MG63 (cell line): ENCODE measurements at places on chromosomes 13 and 19. TPM values are rescaled to one million over a fixed set of nuclear protein-coding genes. Genes with fewer than 3 reads are reported as not detected.
A peak's percentile ranks its signal among the peaks of the same experiment; 100 is the strongest.

TBCB gene
- total RNA-seq, result 453 and 520 TPM in 2 replicates

CEACAM18 gene
- not detected in 2 replicates for total RNA-seq

PALM3 gene
- not detected in 2 replicates for total RNA-seq

CCDC124 gene
- total RNA-seq, result 228 and 241 TPM in 2 replicates

RSPH6A gene
- not detected in 2 replicates for total RNA-seq

- DNase-seq, result no peak
These were observed 577.3 kb downstream of the LMO7 start for GRCh38 chr13:76213423-76213904.

GRCh38 chr13:102729560-102730270 is 34.9 kb upstream of the METTL21C start:
- DNase-seq, result no peak

GRCh38 chr13:85833921-85834320 is 34.7 kb upstream of the SLITRK6 start:
- no peak for DNase-seq

DNA sequence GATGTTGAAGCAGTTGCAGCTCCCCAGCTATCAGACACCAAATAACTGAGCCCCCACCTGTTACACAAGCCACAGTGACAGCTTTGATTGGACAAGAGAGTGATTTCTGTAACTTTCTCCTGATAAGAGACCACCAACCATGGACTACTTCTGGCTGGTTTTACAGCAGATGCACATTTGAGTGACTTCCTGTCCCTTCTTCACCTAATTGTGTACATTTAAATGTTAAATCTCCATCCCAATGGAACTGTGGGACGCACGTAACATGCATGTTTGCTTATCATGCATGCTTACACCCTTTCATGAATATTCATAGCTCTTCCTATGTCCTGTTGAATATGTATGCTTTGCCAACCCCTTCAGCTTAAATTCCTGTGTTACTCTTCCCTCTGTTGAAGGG is 6.0 kb upstream of the TNFSF11 start:
- DNase-seq, result no peak

- DNase-seq, result no peak
These were observed 14.0 kb downstream of the CEACAM16 start for GRCh38 chr19:44712864-44713515.

GRCh38 chr13:97140611-97141010 is 81.5 kb upstream of the MBNL2 start:
- no peak for DNase-seq

DNA sequence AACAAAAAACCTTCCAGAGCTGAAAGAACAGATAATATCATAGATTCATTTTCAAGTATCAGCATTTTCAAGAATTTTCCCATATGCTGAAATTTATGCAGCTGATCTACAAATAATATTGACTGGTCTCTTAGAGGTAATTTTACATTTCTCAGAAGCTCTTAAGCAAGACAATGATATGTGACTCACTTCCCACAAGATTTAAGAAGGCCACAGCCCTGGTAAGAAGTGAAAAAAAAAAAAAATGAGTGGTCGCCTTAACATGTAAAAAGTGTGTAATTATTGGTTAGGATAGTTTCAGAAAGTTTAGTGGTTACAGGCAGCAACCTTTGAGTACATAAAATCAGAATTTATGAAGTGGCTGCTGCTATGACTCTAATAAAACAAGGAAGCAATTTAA is 54.5 kb downstream of the NUFIP1 start:
- no peak for DNase-seq

DNA sequence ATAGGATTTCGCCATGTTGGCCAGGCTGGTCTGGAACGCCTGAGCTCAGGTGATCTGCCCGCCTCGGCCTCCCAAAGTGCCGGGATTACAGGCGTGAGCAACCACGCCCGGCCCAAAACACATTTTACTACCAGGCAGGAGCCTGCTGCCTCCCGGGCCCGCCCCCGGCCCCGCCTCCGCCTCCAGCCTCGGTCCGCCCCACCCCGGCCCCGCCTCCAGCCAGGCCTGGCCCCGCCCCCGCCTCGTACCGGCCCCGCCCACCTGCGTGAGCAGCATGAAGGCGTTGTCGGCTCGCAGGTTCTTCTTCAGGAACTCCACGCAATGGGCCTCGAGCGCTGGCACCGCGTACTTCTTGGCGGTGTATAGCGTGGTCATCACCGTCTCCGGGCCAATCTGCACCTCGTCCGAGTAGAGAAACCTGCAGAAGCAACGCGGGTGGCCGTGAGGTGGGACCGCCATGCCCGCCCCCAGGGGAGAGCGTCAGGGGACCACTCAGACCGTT is 22.7 kb downstream of the BTBD2 start:
- no peak for DNase-seq

GRCh38 chr19:16259385-16260159 is 61.9 kb downstream of the AP1M1 start:
- no peak for DNase-seq

DNA sequence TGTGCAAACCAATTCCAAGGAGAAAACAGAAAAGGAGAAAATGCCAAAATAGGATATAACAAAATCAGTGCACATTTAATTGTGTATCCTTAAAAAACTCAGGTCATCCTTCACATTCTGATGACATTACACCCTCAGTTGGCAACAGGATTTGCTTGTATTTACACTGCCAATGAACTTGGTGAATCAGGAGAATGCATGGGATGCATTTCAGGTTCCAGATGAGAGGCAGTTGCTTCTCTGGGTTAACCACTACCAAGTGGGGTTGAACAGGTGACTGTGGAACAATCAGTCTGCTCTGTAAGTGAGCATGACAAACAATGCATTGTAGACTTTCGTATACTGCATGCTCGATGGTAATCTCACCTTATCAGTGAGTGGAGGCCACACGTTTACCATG is 79.1 kb downstream of the STARD13 start:
- DNase-seq, result peak; percentile 59

GRCh38 chr13:44855860-44856259 is 133.4 kb downstream of the NUFIP1 start:
- DNase-seq, result no peak
